ENCODE measurements at places on chromosomes 2 and 18.

DNA sequence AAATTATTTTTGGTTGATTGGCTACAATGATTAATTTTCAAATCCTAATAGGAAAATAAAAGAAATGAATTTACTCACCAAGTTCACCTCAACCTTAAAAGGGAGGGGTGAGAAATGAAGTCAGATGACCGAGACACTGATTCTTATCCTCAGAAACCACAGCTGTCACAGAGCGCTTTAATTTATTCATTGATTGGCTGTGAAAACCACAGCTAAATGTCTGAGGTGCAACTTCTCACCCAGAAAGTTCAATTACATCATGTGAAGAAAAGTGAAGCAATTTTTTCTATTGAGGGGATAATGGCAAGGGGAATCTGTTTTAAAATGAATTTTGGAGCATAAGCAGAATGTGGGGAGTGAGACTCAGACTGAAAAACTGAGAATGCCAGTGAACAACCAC, 128.4 kb downstream of the RNF152 start:
- DNase-seq: no peak

GRCh38 chr2:29011418-29012060, 30.4 kb downstream of the TOGARAM2 start:
- DNase-seq: peak; percentile 57

GRCh38 chr18:3086871-3087270, 73.9 kb upstream of the LPIN2 start:
- DNase-seq: no peak

DNA sequence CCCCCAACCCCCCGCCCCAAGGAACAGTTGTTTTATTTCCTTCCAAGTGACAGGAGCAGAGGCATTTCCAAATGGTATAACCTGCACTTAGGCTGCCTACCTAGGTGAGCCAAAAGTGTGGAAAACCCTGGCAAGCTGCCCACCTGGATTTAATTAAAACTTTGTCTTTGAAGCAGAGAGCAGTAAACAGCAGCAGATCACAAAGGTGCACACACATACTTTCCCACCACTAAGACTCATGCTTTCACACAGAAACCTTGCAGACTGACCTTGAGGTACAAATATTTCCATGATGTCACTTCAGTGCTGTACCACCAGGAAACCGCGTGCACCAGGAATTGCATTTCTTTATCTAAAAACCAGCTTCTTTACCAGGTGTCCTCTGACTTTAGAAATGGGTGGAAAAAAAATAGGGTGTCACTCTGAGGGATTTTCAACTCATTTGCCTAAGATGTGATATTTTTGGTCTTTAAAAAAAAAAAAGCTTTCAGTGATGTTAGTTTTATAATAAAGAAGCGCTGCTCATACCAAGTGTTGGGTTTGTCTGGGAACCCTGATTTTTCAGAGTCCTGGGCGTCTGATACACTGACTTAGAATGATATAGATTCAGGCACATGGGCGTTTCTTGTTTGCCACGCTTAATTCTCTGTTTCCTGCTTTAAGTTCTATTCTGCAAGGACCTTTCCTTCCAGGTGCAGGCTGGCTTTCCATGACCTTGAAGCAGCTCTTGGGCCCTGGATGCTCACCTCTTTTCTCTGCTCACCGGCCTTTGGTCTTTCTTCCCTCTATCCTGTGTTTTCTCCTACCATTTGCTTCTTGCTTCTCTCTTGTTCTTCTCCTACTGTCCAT, 70.7 kb upstream of the BCL2L11 start:
- DNase-seq: no peak

GRCh38 chr2:158495175-158495574, 38.4 kb downstream of the PKP4 start:
- DNase-seq: no peak

- no peak for DNase-seq
Measured at GRCh38 chr2:205337274-205337673, 345.0 kb upstream of the NRP2 start.

- DNase-seq: no peak
Measured at GRCh38 chr2:180959787-180960186, 20.6 kb upstream of the UBE2E3 start.

DNA sequence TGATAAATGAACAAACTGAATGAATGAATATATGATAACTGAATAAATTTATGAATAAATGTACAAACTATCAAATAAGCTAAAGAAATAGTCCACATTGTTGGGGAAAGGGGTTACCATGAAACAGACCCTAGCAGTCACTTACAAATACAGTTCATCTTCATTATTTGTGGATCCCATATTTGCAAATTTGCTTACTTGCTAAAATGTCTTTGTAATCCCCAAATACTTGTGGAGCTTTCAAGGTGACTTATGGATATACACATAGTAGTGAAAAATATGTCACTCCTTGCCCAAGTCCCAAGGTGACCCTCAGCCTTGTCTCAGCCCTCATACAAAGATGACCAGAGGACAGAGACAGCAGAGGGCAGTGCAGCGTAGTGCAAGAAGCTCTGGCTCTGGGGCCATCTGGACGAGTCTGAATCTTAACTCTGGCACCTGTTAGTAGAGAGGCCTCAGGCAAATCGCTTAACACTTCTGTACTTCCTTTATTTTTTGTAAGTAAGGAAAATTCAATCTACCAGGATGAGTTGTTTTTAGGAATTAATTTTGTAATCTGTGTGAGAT, 3.1 kb downstream of the PAIP2B start:
- DNase-seq: no peak

GRCh38 chr2:56102098-56102497, 81.7 kb upstream of the CCDC85A start:
- DNase-seq: no peak

GRCh38 chr2:98568161-98568956, 40.0 kb downstream of the COA5 start:
- no peak for DNase-seq

- DNase-seq: no peak
Measured at GRCh38 chr2:127985735-127986134, 42.1 kb downstream of the SAP130 start.

GRCh38 chr2:107338571-107338970, 452.6 kb upstream of the ST6GAL2 start:
- no peak for DNase-seq

DNA sequence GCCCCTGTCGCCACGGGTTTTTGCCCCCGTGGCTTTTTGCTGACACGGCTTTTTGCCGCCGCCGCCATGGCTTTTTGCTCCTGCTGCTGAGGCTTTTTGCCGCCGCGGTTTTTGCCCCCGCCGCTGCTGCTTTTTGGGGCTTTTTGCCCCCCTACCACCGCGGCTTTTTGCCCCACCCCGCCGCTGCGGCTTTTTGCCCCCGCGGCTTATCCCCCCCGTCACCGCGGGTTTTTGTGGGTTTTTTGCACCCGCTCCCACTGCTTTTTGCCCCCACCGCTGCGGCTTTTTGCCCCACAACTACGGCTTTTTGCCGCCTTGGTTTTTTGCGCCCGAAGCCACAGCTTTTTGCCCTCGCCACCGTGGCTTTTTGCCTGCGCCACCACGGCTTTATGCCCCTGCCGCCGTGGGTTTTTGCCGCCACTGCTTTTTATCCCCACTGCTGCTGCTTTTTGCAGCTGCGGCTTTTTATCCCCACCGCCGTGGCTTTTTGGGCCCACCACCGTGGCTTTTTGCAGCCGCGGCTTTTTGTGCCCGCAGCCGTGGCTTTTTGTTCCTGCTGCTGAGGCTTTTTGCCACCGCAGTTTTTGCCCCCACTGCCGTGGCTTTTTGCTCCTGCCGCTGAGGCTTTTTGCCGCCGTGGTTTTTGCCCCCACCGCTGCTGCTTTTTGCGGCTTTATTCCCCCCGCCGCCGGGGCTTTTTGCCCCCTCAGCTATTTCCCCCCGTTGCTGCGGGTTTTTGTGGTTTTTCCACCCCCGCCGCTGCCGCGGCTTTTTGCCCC, 2798.0 kb upstream of the TEKT4 start:
- no peak for DNase-seq

GRCh38 chr2:223475901-223476300, 126.3 kb downstream of the SCG2 start:
- no peak for DNase-seq

- no peak for DNase-seq
Measured at GRCh38 chr2:134713176-134713575, 5.6 kb downstream of the TMEM163 start.

Data from activated CD8-positive, alpha-beta memory T cell treated with anti-CD3 and anti-CD28 coated beads for 1 hour (primary cell).